ENCODE measurements at places on chromosomes 3 and 15.

GRCh38 chr3:79154865-79155264 is 612.9 kb downstream of the ROBO1 start:
- DNase-seq, result no peak

- no peak for DNase-seq
Measured at GRCh38 chr3:157082305-157082982, 77.5 kb downstream of the CCNL1 start.

DNA sequence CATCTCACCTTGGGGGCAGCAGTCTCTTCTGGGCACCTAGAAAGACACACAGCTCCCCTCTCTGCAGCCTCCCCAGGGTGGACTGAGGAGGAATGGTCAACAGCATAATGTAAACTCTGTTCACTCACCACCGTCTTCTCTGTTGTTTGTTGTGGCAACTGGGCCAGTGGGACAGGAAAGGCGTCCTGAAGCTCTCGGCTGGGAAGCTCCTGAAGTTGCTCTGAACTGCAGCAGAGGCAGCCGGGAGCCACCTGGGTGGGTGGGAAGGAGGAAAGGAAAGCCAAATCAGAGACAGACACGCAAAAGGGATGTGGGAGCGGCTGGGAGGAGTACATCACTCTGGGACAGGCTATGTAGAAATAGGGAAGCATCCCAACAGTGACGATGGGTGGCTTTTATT is 52.7 kb downstream of the MYLK start:
- DNase-seq, result no peak

GRCh38 chr3:51977446-51978142 is 2.7 kb downstream of the ABHD14A start:
- DNase-seq, result no peak

GRCh38 chr3:36891701-36892160 is 53.1 kb downstream of the TRANK1 start:
- peak; percentile 43 for DNase-seq

DNA sequence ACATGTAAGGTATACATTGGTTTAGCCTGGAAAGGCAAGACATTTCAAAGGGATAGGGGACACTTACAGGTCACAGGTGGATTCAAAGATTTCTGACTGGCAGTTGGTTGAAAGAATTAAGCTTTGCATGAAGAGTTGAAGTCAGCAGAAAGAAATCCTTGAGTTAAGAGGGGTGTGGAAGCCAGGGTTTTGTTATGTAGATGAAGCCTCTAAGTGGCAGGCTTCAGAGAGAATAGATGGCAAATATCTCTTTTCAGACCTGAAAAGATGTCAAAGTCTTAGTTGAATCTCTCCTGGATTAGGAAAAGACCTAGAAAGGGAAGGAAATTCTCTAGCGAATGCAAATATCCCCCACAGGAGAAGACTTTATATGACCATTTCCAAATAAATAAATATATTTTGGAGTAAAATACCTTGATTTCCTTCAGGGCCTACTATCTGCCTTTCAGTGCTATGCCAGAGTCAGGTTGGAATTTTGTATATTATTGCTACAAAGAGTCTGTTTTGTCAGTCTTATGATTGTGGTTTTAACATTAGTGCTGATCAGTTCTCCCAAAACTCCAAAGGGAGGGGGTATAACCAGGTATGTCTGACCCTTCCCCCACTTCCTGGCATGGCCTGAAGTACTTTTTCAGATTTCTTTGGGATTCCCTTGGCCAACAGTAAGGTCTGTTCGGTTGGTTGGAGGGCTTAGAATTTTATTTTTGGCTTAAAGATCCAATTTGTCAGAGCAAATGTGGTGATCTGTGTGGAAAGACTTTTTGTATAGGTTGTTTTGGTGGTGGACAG is 286.4 kb downstream of the LRTM1 start:
- DNase-seq, result no peak

- DNase-seq, result no peak
Measured at GRCh38 chr3:82581350-82581749, 819.9 kb upstream of the GBE1 start.

DNA sequence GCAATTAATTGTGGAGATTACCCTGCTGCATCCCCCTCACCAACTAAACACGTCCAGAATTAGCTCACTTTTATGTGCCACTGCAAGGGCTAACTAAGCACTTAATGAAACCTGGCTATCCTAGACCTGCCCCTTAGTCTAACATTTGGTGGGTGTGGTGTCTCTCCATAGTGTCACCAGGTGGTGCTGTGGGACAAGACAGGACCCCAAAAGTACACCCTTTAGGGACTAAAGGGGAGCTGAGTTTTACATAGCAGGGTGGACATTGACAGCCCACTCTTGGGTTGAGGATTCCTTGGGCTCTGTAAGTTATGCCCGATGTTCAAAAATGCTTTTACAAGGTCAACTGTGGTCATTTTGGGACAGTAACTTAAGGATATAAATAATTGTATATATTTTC is 5.7 kb downstream of the DUT start:
- DNase-seq, result peak; percentile 7

- no peak for DNase-seq
Measured at GRCh38 chr3:120983841-120984240, 75.8 kb downstream of the STXBP5L start.

GRCh38 chr3:120497818-120498217 is 47.0 kb upstream of the FSTL1 start:
- DNase-seq, result no peak

- DNase-seq, result no peak
Measured at GRCh38 chr3:184135911-184136260, 728 bp downstream of the EIF2B5 start.

GRCh38 chr3:57772251-57772650 is 16.1 kb downstream of the SLMAP start:
- no peak for DNase-seq

DNA sequence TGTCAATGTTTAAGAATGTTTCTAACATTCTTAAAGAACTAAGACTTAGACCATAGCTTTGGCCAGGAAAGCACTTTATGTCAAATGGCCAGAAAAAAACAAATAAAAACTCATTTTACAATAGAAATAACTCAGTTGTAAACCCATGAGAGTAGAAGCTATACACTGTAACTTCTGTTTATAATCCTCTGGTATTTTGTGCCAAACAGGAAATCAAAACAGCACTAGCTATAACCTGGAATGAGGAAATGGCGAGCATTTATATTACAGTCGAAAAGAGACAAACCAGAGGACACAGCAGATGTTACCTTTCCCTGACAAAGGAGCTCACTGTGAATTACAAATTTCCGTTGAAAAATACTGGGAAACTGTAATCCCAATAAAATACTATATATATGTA is 10.3 kb downstream of the GK5 start:
- no peak for DNase-seq
